DMS153 (cell line): ENCODE measurements at places on chromosomes 16 and 17.
A peak's percentile ranks its signal among the peaks of the same experiment; 100 is the strongest.

- no peak for DNase-seq
Observed at GRCh38 chr17:31789707-31790505, 69.1 kb downstream of the COPRS start.

DNA sequence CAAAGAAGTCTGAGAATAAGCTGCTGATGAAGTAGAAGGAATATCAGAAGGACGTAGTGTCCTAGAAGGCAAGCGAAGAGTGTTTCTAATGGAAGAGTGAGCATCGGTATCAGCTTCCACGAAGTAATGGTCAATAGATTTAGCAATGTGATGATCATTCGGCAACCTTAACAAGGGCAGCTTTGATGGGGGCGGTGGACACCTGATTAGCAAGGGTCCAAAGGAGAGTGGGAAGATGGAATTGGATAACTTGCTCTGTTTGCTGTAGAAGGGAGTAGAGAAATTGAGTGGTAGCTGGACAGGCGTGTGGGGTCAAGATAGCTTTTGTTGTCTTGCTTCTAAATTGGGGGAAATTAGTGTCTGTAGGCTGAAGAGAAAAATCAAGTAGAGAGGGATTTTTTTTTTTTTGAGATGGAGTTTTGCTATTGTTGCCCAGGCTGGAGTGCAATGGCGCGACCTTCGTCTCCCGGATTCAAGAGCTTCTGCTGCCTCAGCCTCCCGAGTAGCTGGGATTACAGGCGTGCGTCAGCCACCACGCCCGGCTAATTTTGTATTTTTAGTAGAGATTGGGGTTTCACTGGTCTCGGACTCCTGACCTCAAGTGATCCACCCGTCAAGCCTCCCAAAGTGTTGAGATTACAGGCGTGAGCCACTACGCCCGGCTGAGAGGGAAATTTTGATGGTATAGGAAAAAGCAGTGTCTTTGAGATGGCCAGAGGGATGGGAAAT is 13.9 kb upstream of the HES7 start:
- no peak for DNase-seq

- no peak for DNase-seq
Observed at GRCh38 chr17:1553354-1554266, 9.0 kb downstream of the PITPNA start.

DNA sequence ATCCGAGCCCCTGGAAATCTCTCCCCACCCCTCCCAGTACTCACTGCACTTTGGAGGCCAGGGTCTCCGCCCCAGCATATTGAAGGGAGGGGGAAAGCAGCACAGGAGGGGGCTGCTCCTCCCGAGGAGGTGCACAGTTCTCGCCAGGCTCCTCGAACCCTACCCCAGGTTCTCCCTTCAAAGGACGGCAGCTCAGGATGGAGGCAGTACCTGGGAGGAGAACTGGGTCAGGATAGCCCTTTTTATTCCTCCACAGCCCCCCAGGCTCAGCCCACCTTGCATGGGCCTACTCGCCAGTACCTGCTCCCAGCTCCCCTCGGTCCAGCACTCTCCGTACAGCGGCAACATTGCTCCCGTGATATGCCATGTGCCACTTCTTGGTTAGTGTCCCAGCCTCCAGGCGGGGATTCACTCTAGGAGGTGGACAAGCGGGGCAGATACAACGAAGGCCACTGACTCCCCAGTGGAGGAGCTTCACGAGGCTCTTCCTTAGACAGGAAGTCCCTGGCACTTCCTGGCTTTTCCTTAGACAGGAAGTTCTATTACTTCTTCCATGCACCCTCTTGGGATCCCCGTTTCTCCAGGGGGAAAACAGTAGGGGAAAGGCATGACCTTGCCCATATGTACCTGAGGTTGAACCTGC is 2.1 kb upstream of the GPS2 start:
- DNase-seq: no peak

GRCh38 chr16:73427164-73427563 is 379.2 kb upstream of the ZFHX3 start:
- no peak for DNase-seq

- peak; percentile 46 for DNase-seq
Observed at GRCh38 chr16:11308493-11309283, 27.6 kb upstream of the PRM1 start.

DNA sequence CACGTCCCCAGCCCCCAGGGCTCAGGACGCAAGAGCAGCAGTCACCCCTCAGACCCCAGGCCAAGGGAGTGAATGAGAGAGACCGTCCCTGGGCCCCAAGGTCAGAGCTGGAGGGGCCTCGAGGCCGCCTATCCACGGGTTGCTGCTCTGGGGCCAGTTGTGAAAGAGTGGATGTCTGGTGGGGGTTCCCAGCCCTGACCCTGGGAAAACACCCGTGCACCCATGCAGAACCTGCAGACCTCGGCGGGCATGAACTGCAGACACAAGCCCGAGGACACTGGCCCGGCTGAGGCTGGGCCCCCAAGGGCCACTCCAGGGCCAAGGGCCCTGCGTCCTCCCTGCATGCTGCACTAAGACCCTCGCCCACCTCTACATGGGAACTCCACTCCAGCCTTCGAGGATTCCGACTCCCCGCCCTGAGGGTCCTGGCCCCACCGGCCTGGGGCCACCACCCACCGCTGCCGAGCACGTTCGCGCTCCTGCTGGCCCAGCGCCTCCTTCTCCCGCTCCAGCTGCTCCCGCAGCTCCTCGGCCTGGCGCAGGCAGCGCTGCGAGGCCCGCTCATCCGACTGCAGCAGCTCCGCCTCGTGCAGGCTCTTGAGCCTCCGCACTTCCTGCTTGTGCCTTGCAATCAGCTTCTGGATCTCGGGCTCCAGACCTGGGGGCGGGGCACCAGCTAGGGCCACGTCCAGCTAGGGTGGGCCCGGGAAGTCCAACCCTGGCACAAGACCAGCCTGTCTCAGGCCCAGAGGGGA is 27.6 kb upstream of the AATK start:
- DNase-seq: no peak

GRCh38 chr17:6092182-6092902 is 22.2 kb downstream of the WSCD1 start:
- DNase-seq: no peak

DNA sequence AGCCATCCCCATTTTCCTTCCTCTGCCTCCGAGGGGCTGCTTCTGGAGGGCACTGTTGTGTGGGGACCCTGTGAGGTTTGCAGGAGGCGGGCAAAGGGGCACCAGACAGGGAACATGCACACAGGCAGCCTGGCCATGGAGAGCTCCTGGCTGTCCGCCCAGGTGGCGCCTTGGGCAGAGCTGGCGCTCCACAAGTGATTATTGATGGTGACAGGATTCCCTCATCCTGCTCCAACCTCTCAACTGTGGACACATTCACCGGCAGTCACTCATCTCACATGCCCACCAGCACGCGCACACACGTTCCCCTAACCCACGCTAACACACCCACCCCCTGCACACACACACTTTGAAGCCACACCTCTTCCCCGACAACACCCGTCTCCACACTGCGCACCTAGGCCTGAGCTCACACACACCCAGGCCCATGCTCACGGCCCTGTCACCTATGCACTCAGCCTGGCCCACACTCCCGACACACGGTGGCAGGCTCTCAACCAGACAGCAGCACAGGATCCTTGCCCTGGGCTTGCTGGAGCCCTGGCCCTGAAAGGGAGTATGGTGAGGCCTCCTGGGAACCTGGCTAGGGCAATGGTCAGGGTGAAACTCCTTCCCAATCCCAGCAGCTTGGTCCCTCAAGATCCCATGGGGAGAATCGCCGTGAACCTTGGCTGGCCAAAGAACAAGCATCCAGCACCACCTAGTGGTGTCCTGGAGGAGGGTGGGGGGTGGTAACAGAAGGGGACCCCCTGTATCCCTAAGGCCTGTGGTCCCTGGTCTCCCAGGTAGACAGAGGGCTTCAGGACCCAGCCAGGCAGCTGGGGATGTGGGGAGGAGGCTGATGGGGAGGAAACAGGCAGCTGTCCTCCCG is 3.6 kb downstream of the PNMT start:
- DNase-seq: no peak

- no peak for DNase-seq
Observed at GRCh38 chr17:44587339-44587738, 30.1 kb downstream of the FZD2 start.

- no peak for DNase-seq
Observed at GRCh38 chr16:31128711-31129567, 6.6 kb downstream of the PRSS8 start.

GRCh38 chr16:815861-816260 is 15.3 kb upstream of the GNG13 start:
- no peak for DNase-seq

DNA sequence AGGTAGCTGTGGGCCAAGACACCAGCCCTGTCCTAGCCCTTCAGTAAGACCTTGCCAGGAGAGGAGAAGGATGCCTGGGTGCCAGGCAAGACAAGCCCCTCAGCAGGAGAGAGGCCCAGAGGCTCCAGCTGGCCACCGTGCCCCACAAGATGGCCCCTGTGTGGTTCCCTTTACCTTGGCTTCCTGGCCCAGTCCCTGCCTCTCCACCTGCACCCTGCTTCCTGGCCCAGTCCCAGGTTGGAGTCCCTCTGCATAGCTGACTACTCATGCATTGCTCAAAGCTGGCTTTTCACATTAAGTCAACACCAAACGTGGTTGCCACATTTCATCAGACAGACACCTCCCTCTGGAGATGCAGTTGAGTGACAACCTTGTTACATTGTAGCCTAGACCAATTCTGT is 4.0 kb downstream of the SYNGR3 start:
- DNase-seq: no peak

- DNase-seq: no peak
Observed at GRCh38 chr16:10383626-10384025, 2.2 kb upstream of the ATF7IP2 start.

GRCh38 chr16:17949141-17949981 is 387.2 kb downstream of the NPIPA8 start:
- DNase-seq: no peak

DNA sequence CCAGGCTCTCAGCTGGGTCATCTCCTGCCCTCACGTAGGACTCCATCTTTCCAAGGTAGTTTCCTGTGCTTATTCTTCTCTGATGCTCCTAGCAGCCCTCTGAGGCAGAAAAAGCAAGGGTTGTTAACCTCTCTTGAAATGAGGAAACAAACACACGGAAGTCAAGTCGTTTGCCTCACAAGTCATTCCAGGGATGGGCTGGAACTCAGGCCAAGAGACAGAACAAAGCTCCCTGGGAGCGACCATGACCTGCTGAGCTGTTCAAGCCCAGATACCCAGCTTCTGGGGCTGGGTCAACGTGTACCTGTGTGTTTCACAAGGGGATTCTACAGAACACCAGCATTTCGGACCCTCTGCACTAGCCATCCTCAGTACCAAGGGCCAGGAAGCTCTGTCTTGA is 28.1 kb downstream of the SRL start:
- no peak for DNase-seq

GRCh38 chr17:50546701-50547034 is 306 bp upstream of the SPATA20 start:
- DNase-seq: no peak

DNA sequence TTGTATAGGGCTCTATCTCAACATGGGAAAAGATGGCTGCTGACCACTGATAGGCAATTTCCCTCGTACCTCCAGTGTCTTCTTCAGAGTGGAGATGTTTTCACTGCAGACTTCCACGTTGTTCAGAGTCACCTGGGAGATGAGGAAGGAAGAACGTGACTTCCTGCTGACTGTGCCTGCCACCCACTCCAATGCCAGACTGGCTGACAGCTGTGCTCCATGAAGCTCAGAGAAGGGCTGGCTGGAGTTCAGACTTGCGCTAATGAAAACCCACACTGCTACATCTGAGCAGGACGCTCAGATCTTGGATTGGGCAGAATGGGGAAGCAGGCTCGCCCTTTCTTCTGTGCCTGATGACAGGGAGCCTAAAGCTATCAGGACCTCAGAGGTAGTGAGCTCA is 33.1 kb downstream of the COG4 start:
- DNase-seq: no peak

GRCh38 chr17:55319933-55320593 is 55.3 kb downstream of the HLF start:
- no peak for DNase-seq

DNA sequence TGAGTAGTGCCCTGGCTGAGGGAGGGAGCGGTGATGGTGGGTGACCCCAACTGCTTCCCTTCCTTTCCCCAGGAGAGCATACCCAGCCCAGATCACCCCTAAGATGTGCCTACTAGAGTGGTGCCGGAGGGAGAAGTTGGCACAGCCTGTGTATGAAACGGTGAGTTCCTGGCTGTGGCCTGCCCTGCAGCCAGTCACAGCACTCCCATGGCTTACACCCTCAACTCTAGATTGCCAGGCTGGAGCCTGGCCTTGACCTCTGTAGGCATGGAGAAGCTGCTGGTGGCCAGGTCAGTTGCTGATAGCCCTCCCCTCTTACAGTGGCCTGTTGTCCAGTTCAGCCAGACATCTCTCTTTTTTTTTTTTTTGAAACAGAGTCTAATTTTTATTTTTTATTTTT is 8.6 kb upstream of the NFATC3 start:
- DNase-seq: no peak

DNA sequence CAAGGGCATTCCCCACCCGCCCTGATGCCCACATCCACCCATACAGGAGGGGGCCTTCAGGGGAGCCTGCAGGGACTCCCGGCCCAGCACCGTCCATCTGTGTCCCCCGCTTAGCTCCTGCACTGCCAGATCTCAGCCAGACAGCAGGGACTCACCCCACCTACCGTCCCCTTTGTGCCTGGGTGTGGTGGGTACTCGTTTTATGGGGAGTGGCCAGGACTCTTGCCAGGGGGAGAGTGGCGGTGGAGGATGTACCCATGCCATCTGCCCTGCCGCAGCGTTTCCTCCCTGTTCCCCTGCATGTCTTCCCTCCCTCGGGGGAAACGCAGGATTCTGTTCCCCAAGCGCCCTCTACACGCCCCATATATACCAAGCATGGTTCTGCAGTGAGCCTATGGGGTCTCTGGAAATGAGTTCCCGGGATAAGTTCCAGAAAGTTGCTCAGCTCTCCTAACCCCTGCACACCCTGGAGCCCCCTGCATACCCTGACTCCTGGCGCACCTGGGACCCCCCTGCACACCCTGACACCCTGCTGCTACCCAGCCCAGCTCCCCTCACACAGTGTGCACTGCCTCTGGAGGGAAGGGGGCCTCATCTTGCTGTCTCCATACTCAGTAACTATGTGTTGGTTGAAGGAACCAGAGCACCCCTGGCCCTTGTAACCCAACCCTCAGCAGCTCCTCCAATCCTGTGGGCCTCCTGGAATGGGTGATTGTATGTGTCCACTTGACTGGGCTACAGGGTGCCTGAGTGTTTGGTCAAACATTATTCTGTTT is 4.2 kb upstream of the MAFG start:
- DNase-seq: no peak

GRCh38 chr16:18829251-18829650 is 27.9 kb upstream of the ARL6IP1 start:
- DNase-seq: no peak

DNA sequence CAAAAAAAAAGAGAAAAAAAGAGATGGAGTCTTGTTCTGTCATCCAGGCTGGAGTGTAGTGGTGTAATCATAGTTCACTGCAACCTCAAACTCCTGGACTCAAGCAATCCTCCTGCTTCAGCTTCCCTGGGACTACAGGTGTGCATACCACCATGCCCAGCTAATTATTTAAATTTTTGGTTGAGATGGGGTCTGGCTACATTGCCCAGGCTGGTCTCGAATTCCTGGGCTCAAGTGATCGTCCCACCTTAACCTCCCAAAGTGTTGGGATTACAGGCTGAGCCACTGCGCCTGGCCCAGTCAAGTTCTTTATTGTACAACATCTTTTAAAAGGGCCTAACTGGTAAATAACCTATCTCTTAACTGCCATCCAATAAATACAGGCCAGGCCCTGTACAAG is 6.1 kb upstream of the RANGRF start:
- no peak for DNase-seq
